ENCODE measurements at places on chromosomes 13 and 19.

DNA sequence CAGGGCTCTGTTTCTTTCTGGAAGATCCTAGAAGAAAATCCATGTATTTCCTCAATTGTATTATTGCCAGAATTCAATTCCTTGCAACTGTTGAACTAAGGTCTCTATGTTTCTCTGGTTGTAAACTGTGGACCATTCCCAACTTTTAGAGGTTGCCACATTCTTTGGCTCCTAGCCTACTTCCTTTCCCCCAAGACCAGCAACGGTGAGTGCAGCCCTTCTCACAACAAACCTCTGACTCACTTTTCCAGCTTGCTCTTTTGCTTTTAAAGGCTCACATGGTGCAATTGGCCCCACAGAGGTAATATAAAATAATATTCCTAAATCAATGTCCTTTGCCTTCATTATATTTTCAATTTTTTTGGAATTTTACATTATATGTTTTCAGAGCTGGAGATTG lies 371.3 kb downstream of the SLITRK5 start:
- DNase-seq = no peak

DNA sequence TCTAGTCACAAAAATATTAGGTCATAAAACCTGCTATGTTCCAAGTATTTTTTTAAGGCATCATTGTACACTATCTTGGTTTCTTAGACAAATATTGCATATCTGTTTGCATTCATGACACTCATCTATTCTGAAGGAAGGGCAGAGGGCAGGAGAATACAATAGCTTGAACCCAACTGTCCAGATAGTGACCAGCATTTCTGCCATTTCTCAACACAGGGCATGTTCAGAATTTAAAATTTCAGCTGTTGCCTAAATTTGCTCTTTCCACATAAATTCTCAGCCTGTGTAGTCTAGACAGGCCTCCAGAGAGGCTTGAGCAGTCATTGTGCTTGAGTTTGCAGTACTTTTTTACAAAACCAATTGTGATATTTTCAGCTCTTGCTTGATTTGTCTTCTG lies 119.5 kb downstream of the ZAR1L start:
- DNase-seq = no peak

DNA sequence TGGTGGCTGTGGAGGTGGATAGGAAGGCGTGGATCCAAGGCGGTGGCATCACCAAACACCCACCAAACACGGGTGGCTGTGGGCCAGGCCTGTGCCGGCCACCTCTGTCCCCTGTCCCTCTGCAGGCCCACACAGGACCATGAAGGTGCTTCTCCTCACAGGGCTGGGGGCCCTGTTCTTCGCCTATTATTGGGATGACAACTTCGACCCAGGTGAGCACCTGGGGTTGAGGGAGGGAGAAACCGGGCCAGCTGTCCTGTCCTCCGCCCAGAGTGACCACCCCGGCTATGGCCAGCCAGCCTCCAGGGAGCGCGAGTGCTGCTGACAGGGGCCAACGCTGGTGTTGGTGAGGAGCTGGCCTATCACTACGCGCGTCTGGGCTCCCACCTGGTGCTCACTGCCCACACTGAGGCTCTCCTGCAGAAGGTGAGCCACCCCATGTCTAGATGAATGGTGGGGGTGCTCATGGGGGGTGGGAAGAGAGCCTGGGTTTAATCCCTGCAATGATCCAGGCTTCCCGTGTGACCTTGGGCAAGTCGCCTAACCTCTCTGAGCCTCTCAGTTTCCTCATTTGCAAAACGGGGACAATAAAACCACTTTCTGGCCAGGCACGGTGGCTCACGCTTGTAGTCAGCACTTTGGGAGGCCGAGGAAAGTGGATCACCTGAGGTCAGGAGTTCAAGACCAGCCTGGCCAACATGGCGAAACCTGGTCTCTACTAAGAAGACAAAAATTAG lies 4.0 kb downstream of the HSD11B1L start:
- no peak for DNase-seq

GRCh38 chr13:30442926-30443325 lies 20.6 kb downstream of the UBE2L5 start:
- no peak for DNase-seq

DNA sequence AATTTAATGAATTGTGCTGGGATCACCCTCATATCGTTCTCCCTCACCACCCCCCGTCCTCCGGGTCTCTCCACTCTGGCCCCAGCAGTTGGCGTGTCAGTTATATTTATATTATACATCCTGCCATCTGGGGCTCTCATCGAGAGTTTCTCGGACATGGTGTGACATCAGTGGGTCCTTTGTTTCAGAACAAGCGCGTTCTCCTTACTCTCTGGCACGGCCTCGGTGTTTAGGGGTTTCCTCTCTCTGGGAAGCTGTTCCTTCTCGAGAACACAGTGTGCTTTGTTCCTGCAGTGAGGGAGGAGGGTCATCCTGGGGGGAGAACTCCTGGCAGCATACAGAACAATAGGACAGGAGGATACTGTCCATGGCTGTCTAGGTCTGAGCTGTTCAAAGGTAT lies 9.8 kb upstream of the MCF2L start:
- DNase-seq = no peak

GRCh38 chr19:46472592-46472991 lies 1.2 kb upstream of the PNMA8A start:
- DNase-seq = no peak

DNA sequence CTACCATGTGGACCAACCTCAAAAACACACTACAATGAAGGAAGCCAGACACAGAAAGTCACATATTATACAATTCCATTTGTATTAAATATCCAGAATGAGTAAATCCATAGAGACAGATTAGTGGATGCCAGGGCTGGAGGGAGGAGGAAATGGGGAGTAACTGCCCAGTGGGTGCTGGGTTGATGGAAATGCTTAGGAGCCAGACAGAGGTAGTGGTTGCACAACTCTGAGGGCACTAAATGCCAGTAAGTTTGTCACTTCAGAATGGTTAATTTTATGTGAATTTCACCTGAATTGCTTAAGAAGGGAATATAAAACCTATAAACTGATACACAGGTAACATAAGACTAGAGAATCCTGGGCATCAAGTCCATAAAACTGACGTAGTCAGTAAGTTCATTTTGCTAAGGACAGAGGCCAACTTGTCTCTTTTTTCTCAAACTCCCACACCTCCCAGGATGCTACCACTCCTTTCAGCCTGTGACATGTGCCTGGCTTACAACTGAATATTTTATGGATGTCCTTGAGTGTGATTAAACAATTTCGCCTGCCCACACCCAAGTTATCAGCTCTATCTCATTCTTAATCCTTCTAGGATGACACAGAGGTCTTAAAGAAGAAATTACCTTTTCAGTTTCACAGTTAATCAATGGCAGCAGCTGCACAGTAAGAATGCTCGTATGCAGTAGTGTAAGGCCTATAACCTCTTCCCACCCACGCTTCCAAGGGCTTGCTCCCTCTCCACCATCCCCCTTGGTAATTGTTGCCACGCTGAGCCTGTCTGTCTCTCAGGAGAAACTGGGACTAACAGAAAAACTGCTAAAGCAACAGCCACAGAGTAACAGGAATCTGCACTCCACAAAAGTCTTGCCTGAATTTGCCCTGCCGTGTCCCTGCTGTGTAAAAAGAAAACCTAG lies 5.9 kb upstream of the MLNR start:
- DNase-seq = no peak

DNA sequence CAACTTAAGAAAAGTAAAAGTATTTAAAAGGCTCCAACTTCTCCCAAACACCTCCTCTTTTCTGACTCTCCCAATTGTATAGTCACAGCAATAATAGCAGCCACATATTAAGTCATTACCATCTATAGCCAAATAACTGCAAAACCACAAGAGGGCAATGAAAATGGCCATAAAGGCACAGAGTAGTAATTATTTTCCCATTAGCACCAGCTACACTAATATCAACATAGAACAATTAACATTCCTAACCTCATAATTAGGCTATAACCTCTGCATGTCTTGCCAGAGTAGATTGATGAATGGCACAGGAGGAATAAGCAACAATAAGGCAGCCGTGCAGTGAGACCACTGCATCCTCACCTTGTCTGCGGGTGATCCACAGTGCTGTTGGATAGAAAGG lies 226.4 kb upstream of the SERP2 start:
- DNase-seq = no peak

DNA sequence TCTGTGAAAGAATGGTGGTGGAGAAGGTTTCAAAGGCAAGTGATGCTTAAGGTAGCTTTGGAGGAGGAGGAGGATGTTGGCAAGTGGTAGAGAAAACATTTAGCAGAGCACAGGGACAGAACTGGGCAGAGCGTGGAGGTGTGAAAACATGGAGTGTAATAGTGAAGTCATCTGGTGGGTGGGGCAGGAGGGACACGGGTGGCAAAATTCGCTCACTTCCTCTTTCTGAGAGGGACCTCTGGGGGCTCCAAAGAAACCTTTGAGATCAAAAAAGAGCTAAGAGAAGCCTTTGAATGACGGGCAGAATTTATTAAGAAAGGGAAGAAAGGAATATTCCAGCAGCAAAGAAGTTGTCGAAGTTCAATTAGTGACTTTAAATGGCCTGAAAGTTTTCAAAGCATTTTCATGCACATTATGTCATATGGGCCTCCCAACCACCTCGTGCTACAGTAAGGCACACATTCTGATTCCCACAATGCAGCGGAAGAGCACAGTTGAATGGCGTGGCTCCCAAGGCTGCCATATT lies 82.8 kb downstream of the STARD13 start:
- DNase-seq = no peak

DNA sequence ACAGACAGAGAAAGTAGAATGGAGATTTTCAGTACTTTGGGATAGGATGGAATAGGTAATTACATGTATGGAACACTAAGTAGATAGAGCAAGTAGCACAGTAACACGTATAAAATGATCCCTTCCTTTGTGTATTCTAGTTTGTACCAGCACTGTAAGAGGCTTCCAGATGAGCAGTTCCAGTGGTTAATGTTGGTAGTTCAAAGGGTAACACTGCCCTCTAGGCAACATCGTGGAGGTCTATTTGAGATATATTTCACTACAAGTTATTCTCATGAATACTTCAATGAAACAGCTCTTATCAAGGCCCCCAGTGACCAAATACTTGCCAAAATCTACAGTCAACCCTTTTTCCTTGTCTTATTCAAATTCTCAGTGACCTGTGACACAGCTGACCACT lies 13.5 kb upstream of the ZNF563 start:
- no peak for DNase-seq

- no peak for DNase-seq
Observed at GRCh38 chr19:41233748-41234240, 14.8 kb downstream of the AXL start.

- no peak for DNase-seq
Observed at GRCh38 chr13:50106559-50106958, 91.3 kb downstream of the KCNRG start.

- no peak for DNase-seq
Observed at GRCh38 chr13:61052175-61052574, 363.5 kb downstream of the PCDH20 start.

DNA sequence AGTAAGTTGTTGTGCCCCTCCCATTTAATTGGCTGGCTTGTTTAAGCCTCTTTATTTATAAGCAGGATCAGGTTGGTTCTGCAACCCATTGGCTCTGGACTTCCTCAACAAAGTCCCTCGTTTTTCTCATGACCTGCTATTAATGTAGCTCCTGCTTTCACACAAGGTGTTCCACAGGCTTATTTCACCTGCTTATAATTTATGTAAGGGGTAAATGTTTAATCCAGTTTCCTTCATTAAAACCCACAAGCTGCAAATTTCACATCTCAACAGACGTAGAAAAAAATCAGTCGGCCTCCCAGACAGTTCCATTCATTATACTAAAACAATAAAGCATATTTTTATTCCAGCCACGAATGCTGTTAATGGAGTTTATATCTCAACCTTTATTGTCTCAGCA lies 86.1 kb downstream of the TBC1D4 start:
- DNase-seq = no peak

DNA sequence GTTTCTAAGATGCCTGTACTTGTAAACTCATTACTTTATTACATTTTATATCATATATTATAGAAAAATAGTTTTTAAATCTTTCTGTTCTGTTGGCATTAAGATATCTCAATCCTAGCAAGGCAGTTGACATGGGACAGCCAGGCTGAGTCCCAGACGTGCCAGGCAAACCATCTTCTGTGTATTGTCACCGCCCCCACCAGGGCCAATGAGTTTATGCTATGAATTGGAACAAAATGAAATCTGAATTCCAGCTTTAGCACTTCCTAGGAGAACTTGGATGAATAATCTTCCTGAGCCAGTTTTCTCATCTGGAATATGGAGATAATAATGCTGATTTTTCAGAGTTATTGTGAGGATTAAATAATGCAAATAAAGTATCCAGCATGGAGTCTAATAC lies 79.9 kb upstream of the GSX1 start:
- no peak for DNase-seq

DNA sequence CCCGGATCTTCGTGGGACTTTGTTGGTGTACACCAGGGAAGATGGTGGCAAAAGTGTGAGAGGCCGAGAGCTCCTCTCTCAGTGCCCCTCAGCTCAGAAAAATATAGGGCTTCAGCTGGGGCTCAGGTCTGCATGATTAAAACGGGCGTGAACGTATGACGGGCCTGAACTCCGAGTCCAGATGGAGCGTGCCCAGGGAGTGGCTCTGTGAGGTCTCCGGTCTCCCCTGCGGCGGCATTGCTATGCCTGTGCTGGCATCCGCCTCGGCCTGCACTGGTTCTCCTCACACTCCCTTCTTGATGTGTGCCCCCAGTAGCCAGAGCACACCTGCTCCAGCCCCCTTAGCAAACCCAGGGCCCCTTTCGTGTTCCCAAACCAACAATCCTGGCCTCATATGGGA lies 82.0 kb downstream of the TEX29 start:
- DNase-seq = no peak

Data from activated CD4-positive, alpha-beta T cell treated with anti-CD3 and anti-CD28 coated beads for 1 hour (primary cell).